ENCODE measurements at places on chromosomes 11 and 22.

GRCh38 chr11:108958368-108959104, 293.7 kb downstream of the DDX10 start:
- no peak for DNase-seq

DNA sequence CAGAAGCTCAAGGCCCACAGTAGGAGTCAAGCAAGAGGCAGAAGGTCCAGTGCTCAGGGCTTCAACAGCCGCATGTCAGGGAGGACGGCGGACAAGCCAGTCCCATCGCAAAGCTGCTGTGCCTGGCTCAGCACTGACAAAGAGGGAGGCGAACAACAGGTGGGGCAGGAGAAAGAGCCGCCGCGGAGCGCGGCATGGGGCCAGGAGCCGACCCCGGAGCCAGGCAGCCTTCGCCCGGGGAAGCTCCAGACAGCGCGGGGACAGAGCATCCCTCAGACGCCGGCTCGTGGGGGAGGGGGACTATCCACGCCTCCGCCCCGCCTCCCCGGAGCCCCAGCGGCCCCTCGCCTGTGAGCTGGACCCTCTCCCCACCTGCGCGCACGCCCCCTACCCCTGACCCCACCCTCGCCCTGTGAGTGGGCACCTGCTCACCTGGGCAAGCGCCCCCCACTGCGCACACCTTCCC, 369 bp downstream of the DHCR7 start:
- no peak for DNase-seq

DNA sequence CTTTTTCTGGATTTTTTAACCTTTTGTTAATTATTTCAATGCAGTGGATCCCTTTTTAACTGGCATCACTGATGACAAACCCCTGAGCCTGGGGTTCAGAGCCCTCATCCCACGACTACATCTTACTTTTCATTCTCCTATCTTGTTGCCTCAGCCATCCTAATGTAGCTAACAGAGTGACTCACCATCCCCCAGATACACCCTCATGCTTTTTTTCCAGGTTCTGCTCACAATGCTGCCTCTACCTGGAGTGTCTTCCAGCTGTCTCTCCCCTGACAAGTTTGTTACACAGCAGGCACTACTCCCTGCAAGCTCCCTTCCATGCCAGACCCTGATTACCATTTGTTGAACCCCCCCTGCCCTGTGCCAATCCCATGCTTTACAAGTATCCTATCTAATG, 135.4 kb downstream of the NCAM1 start:
- no peak for DNase-seq

DNA sequence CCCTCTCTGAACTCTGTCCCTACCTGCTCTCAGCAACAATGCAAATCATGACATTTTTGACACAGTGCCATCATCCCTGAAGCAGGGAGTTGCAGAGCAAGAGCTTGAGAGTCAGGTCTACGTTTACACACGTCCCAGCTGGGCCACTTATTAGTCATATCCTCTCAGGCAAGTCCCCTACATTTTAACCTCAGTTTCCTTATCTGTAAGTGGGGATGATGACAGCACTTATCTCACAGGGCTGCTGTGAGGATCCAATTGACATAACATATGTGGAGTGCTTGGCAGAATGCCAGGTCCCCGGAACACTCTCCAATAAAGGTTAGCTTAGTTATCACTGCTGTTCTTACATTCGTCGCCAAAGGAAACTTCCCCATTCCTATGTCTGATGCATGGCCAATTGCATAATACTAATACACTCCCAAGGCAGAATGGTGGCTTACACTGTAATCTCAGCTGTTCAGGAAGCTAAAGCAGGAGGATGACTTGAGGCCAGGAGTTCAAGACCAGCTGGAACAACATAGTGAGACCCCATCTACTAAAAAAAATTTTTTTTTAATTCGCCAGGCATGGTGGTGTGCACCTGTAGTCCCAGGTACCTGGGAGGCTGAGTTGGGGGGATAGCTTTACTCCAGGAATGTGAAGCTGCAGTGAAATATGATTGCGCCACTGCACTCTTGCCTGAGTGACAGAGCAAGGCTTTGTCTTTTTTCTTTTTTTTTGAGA, 16.6 kb downstream of the ASCC2 start:
- DNase-seq = peak; percentile 87

DNA sequence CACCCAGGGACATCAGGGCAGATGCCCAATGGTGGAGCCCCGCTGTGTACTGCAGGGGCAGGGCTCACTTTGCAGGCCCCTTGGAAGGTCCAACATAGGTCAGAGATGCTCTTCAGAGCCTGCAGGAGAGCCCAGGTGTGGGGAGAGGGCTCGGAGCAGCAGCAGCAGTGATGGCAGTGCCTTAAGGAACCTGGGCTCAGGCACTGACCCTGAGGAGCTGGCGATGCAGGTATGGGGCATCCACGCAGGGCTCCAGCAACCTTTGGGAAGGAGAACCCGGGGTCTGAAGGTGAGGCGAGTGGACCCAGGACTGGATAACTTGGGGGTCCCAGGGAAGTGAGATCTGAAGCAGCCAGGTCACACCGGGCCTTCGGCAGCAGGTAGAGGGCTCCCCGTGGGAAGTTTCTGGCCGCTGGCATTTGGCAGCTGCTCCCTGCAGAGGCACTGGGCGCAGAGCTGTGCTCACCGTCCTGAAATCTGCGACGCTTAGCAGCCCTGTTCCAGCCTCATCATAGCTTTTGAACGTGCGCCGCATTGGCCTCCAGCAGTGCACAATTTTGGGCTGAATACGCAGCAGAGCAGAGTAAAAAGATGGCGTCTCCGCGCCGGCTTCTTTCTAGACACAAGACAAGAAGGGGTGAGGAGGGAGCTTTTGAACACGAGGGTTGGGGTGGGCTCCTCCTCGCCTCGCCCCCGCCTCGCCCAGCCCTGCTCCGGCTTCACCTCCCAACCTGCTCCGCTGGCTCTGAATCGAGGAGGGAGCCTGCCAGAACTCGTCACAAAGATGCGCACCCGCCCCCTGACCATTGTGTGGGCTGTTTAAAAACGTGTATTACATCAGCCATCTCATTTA, 118.8 kb downstream of the MPPED1 start:
- no peak for DNase-seq

DNA sequence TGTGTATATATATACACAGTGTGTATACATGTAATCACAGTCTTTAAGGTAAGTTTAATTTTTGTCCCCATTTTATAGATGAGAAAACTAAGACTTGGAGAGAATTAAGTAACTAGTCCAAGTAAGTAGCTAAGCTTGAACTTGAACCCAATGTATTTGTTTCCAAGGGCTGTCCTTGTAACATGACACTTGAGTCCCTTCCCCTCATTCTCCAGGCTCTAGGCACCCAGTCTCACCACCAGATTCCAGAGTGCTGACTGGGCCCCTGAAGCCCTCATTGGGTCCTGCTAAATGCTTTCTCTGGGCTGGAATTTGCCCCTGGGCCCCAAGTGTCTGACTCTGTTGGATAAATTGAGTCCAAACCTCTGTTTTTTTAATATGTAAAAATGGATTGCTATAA, 45.5 kb downstream of the ADM start:
- no peak for DNase-seq

DNA sequence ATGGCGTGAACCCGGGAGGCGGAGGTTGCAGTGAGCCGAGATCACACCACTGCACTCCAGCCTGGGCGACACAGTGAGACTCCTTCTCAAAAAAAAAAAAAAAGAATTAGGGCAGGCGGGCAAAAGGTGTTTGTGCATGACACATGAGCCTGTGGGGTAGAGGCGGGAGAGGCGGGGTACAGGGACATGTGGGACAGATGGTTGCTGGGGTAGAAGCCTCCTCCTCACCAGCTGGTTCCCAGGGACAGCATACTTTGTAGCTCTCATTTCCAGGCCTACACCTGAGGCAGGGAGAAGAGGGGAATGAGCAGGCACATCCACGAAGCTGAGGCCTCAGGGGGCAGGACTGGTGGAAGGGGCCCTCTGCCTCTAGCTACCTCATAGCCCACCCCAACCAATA, 23.7 kb downstream of the YWHAH start:
- no peak for DNase-seq

Data from activated CD4-positive, alpha-beta T cell treated with anti-CD3 and anti-CD28 coated beads, Interleukin-2, Interleukin-4, amounts not matched to agents 100 ng/mL and 50 ng/mL, durations not matched to agents 16 hours and 8 hours (primary cell).